ENCODE measurements at places on chromosomes 13 and 19. TPM values are rescaled to one million over a fixed set of nuclear protein-coding genes. Genes with fewer than 3 reads are reported as not detected.

The LILRB1 gene
- polyA plus RNA-seq, result 1.7 TPM

The ZNF100 gene
- polyA plus RNA-seq, result 4.0 TPM

The CRLF1 gene
- polyA plus RNA-seq, result 119 TPM

The AP3D1 gene
- 87.8 TPM for polyA plus RNA-seq

The MEIOSIN gene
- not detected for polyA plus RNA-seq

The CEACAM16 gene
- polyA plus RNA-seq, result not detected

The METTL21C gene
- polyA plus RNA-seq, result not detected

The ATP4A gene
- not detected for polyA plus RNA-seq

The CAMSAP3 gene
- polyA plus RNA-seq, result 2.0 TPM

The ZSCAN4 gene
- 0.20 TPM for polyA plus RNA-seq

The CACNG7 gene
- 0.09 TPM for polyA plus RNA-seq

The NKPD1 gene
- polyA plus RNA-seq, result 0.37 TPM

The PSG7 gene
- not detected for polyA plus RNA-seq
